ENCODE measurements at places on chromosomes 6 and 20. TPM values are rescaled to one million over a fixed set of nuclear protein-coding genes. Genes with fewer than 3 reads are reported as not detected.

The ECI2 gene
- 45.0 TPM for total RNA-seq

The SRSF3 gene
- 589 TPM for total RNA-seq

DNA sequence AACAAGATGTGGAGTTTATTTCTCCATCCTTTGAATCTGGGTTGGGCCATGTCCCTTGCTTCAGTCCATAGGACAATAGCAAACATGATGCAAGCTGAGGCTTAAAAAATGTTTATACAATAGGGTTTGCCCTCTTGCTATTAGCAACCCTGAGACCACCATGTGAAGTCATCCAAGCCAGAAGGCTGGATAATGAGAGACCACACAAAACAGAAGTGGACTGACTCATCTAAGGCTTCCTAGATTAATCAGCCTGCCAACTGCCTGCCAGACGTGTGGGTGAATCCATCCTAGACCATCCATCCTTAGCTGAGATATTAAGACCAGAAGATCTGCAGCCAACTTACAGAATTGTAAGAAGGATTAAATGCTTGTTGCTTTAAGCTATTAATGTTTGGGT, 38.1 kb upstream of the ISM1 start:
- no peak overlapping the region for H3K4me3 ChIP-seq
- H3K27me3 ChIP-seq: peaks cover 14% of the 10 kb centered on the region
- peak; percentile 6 for DNase-seq

GRCh38 chr6:125142618-125143017, 11.0 kb upstream of the TPD52L1 start:
- no peak for DNase-seq
- H3K4me3 ChIP-seq: no peak overlapping the region
- H3K36me3 ChIP-seq: no peaks in the 10 kb centered on the region
- no peaks in the 10 kb centered on the region for H3K4me1 ChIP-seq
- H3K27ac ChIP-seq: no peak overlapping the region

DNA sequence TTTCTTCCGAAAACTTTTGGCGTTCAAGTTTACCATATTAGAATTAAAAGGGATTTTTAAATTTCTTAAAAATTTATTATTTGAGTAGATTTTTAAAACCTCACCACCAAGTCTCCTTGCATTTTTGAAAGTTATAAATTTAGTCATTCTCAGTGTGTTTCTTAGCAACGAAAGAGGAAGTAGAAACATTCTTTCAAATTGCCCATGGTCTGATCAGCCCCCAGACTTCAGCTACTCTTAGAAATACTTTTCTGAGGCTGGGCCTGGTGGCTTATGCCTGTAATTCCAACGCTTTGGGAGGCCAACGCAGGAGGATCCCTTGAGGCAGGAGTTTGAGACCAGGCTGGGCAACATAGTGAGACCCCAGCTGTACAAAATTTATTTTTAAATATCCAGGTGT, 15.1 kb upstream of the RTF2 start:
- H3K36me3 ChIP-seq: peaks cover 8% of the 10 kb centered on the region
- peaks cover 16% of the 10 kb centered on the region for H3K4me1 ChIP-seq
- no peak overlapping the region for H3K4me3 ChIP-seq
- H3K27ac ChIP-seq: peak overlapping the region; percentile 56

The RBM38 gene
- 142 TPM for total RNA-seq

GRCh38 chr20:12715991-12716680, 292.6 kb upstream of the SPTLC3 start:
- H3K36me3 ChIP-seq: no peaks in the 10 kb centered on the region
- H3K27ac ChIP-seq: no peak overlapping the region
- no peaks in the 10 kb centered on the region for H3K4me1 ChIP-seq
- no peak overlapping the region for H3K4me3 ChIP-seq
- no peaks in the 10 kb centered on the region for H3K27me3 ChIP-seq

DNA sequence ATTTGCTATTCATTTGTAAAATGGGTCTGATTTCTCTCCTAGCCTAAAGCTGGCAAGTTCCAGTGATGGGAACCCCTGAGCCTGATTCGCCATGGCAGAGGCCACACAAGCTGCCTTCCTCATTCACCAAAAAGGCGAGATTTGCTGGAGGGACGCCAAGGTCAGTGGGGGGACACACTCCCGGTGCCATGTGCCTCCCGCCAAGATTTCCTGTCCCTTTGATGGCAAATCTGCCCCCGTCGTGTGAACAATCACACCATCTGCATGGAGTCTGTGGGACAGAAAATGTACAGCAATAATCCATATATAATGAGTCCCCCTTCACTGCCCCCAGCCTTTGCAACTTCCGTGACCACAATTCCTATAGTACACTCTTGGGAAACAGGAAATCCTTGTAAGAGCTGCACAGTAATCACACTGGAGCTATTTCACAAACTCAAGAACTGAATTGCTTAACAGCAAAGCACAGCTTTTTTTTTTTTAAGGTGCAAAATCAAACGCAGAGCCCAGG, 15.7 kb upstream of the IGF2R start:
- no peak for DNase-seq
- H3K27ac ChIP-seq: no peak overlapping the region
- H3K27me3 ChIP-seq: peaks cover 10% of the 10 kb centered on the region
- H3K4me3 ChIP-seq: no peak overlapping the region
- H3K36me3 ChIP-seq: no peaks in the 10 kb centered on the region

- no peak for DNase-seq
- H3K4me1 ChIP-seq: peaks cover 57% of the 10 kb centered on the region
- no peak overlapping the region for H3K27ac ChIP-seq
- H3K27me3 ChIP-seq: no peaks in the 10 kb centered on the region
- H3K36me3 ChIP-seq: peaks cover 26% of the 10 kb centered on the region
These were observed 4.5 kb downstream of the ATXN1 start for GRCh38 chr6:16756660-16757255.

The MAFB gene
- not detected for total RNA-seq

GRCh38 chr20:19456595-19457395, 244.4 kb downstream of the SLC24A3 start:
- H3K36me3 ChIP-seq: no peaks in the 10 kb centered on the region
- no peak for DNase-seq
- no peak overlapping the region for H3K4me3 ChIP-seq
- peaks cover 7% of the 10 kb centered on the region for H3K4me1 ChIP-seq
- H3K27me3 ChIP-seq: no peaks in the 10 kb centered on the region
- no peak overlapping the region for H3K27ac ChIP-seq

DNA sequence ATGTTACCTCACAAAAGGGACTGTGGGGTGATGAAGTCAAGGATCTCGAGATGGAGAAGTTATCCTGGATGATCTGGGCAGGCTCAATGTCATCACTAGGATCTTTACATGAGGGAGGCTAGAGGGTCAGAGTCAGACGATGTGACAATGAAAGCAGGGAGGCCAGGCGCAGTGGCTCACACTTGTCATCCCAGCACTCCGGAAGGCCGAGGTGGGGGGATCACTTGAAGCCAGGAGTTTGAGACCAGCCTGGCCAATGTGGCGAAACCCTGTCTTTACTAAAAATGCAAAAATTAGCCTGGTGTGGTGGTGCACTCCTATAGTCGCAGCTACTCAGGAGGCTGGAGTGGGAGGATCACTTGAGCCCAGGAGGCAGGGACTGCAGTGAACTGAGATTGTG, 68.8 kb downstream of the TTLL2 start:
- no peaks in the 10 kb centered on the region for H3K4me1 ChIP-seq
- no peaks in the 10 kb centered on the region for H3K27me3 ChIP-seq
- H3K4me3 ChIP-seq: no peak overlapping the region

DNA sequence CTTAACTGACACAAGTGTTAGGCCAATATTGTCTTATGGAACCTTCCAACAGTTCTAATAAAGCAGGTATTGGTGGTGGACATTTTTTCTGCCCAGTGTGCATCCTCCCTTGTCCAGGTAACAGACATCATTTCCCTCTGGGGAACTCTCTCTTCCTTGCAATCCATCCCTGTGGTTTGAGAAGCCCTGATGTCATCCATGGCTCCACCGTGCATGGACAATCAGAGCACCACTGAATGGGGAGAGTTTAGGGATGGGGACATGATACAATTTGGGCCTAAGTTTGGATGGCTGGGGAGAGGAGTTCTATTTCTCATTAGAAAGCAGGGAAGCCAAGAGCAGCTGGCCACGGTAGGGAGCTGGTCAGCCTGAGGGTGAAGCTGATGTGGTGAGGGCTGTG, 60.2 kb upstream of the ZFP64 start:
- no peaks in the 10 kb centered on the region for H3K4me1 ChIP-seq
- H3K27ac ChIP-seq: no peak overlapping the region
- no peaks in the 10 kb centered on the region for H3K36me3 ChIP-seq
- no peak for DNase-seq
- H3K27me3 ChIP-seq: no peaks in the 10 kb centered on the region

The AKAP12 gene
- total RNA-seq: 1.8 TPM

DNA sequence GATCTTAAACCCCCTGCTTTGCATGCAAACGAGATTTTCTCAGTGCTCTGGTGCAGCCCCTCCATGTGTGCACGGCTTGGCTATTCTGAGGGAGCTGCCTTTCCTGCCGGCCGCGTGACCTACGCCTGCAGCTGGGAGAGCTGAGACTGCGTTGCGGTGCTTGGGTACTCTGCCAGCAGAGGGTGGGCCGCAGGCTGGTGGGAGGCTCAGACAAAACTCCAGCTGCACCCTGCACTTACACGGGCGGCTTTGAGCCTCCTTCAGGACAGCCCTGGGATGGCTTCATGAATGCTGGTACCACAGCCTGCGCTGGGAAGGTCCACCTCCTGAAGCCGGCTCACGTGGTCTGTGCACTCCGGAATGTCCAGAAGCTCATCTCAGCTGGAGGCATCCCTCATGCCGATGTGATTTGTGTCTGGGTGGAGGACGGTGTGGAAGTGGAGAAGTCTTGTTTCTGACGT, 223.7 kb downstream of the DLL1 start:
- peaks cover 9% of the 10 kb centered on the region for H3K27me3 ChIP-seq
- H3K36me3 ChIP-seq: peaks cover 1% of the 10 kb centered on the region
- H3K27ac ChIP-seq: no peak overlapping the region

The RIMS4 gene
- total RNA-seq: not detected

DNA sequence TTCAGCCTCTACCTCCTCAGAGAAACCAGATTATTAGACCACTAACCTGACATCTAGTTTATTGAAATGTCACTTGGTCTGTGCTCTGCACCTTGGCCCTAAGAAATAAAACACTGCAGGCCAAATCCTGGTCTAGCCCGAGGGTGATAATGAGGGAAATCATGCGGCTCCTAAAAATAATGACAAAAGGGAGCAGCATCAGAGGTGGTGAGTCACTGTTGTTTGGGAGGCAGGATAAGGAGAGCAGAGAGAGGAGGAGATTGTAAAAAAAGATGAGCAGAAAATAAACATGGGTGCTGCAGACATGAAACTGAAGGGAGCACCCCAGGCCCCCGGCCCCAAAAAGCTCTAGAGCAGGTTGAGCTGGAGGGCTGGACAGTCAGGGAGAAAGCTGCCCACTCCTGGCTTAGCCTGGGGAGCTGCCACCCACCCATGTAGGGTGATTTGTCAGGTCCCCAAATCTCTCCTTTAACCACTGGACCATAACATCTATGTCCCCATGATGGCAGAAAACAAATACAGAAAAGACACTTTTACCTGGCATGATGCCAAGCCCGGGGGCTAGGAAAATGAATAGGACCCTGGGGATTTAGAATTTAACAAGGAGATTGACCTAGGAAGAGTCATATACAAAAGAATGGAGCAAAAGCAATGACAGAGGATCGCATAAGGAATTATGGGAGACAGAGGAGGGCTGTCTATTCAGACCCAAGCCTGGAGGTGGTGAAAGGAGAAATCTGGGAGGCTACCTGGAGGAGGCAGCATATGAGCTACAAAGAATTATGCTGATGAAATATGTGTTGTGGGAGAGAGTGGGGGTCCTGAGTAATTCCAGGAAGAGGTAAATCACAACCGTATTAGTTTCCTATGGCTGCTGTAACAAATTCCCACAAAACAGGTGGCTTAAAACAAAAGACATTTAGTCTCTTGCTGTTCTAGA, 103.7 kb downstream of the SNAP25 start:
- H3K4me1 ChIP-seq: no peaks in the 10 kb centered on the region
- H3K27me3 ChIP-seq: peaks cover 17% of the 10 kb centered on the region
- DNase-seq: no peak
- no peak overlapping the region for H3K27ac ChIP-seq

The PDE10A gene
- not detected for total RNA-seq

DNA sequence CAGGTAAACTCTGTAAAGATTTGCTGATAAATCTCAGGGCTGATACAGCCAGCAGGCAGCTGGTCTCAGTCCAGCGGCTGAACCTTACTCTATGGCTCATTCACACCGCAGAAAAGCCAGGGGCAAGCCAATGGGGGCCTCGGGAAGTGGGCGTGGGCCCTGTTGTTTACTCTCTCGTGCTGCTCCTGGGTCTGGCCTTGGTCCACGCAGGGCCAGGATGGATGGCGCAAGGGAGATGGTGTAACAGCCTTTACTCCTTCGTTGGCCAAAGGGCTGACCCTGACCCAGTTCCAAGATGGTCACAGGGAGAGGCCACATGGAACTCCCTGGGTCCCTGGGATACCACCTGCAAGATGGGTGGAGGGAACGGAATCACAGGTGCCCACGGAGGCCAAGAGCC, 16.2 kb downstream of the KCNK17 start:
- H3K36me3 ChIP-seq: no peaks in the 10 kb centered on the region
- peaks cover 4% of the 10 kb centered on the region for H3K4me1 ChIP-seq
- no peak overlapping the region for H3K4me3 ChIP-seq
- H3K27ac ChIP-seq: no peak overlapping the region

The TINAG gene
- total RNA-seq: not detected

GRCh38 chr6:56664029-56664428, 21.3 kb upstream of the DST start:
- no peaks in the 10 kb centered on the region for H3K4me1 ChIP-seq
- no peak for DNase-seq
- H3K27me3 ChIP-seq: no peaks in the 10 kb centered on the region

GRCh38 chr6:23587582-23587981, 538.4 kb upstream of the NRSN1 start:
- H3K27ac ChIP-seq: no peak overlapping the region
- H3K4me3 ChIP-seq: no peak overlapping the region
- no peaks in the 10 kb centered on the region for H3K27me3 ChIP-seq
- no peak for DNase-seq
- no peaks in the 10 kb centered on the region for H3K4me1 ChIP-seq

DNA sequence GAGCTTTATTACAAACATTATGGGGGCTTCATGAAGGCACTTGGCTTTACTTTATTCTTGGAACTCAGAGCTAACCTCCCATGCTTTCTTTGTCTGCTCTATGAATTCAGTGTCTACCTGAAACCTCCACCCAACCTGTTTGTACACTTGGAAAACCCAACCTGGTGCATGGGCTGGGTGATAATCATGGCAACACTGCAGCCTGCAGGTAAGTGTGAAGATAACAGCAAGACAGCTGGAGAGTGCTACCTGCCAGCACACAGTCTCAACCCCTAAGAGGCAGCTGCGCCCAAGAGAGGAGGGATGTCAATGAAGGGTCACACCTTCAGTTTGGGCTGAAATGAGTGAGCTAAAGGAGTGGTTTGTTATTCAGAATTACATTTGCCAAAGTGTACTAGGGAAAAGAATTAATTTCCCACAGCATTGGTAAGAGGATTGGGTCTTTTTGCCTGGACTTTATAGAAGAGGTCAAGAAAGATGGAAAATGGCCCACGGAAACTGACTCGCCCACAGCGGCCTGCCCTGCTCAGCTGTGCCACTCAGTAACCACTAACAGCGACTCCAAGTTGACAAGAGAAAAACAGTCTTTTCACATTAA, 24.4 kb downstream of the FOXQ1 start:
- H3K36me3 ChIP-seq: no peaks in the 10 kb centered on the region
- H3K27me3 ChIP-seq: peaks cover 48% of the 10 kb centered on the region
- H3K27ac ChIP-seq: no peak overlapping the region
- H3K4me3 ChIP-seq: no peak overlapping the region

The TCP11 gene
- not detected for total RNA-seq

The ULBP1 gene
- total RNA-seq: 2.9 TPM

Data from activated naive CD8-positive, alpha-beta T cell treated with anti-CD3 and anti-CD28 coated beads for 36 hours (primary cell).